ENCODE measurements at places on chromosomes 2 and 18.

- DNase-seq, result no peak
Measured at GRCh38 chr18:76233876-76234675, 261.0 kb downstream of the ZNF516 start.

DNA sequence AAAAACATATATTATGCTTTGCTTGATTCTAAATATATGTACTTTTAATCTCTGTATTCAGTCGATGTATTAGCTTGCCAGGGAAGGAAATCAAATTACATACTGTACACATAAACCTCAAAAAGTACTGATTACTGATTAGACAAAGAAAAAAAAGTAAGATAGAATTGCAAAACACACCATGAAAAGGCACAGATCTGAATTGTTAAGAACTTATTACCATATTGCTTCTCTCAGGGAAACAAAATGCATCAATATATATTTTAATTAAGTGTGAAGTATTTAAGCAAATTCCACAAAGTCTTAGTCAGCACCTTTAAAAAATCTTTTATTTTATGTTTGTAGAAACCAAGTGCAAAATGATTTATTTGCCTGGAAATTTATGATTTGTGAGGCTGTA, 309.3 kb downstream of the RNF144A start:
- DNase-seq, result no peak

GRCh38 chr2:120859814-120860578, 124.3 kb downstream of the GLI2 start:
- no peak for DNase-seq

DNA sequence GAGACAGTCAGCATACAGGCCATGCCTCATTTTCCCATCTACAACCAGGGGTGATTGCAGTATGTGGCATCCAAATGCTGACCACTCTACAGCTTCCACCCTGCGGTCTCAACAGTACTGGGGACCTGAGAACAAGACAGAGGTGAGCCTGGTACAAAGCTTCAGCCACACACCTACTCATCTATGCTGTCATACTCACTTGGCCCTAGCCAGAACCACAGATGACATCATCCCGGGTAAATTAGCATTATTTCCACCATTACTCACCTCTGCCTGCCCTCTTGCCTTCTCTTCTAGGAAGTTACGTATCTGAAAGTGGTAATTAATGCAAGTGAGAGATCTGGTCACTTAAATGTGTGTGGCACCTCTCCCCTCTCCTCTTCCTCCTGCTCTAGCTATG, 208.2 kb upstream of the ARL4C start:
- DNase-seq, result no peak

DNA sequence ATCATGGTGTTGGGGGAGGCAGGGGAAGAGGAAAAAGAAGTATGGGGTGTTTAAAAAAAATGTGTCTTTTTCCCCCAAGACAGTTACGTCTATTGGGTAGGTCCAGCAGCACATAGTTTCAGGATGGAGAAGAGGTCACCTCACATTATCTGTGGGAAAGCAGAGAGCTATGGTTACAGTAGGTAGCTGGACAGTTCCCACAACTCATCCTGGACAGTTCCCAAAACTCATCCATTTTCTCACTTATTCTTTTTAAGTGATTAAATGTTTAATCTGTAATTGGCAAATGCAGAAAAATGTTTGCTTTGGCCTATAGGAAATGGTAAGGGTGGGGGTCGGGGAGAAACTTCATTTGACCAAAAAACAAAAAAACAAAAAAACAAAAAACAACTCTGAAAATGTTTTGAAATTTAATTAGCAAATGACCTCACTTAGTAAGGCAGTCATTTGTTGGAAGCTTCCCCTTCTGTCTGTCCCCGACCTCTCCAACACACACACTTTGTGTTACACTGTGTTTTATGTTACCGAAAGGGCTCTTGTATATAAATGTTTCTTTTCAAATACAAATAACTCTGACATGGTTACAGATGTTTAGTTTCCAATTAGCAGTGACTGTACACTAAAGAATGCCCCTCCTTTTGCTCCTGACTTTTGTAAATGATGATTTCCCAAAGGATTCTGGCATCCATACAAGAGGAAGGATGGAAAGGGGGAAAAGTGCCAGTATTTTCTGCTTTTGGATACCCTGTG, 173.3 kb upstream of the ZFP36L2 start:
- no peak for DNase-seq

DNA sequence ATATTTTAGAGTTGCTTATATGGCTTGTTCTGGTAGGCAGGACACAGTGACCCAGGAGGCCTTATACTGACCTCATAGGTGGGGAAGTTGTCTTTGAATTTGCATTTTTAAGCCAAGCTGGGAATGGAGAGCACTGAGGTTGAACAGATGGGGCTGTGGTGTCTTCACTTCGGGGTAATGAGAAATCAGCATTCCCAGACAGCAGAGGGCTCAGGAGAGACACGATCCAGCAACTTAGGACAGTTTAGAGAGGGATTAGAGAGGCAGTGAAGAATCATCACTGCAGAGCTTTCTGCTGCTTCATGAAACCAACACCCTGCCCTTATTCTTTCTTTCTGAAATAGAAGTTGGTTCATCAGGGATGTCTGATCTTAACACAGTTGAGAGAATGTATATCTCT, 202.4 kb downstream of the TDRD15 start:
- DNase-seq, result no peak

DNA sequence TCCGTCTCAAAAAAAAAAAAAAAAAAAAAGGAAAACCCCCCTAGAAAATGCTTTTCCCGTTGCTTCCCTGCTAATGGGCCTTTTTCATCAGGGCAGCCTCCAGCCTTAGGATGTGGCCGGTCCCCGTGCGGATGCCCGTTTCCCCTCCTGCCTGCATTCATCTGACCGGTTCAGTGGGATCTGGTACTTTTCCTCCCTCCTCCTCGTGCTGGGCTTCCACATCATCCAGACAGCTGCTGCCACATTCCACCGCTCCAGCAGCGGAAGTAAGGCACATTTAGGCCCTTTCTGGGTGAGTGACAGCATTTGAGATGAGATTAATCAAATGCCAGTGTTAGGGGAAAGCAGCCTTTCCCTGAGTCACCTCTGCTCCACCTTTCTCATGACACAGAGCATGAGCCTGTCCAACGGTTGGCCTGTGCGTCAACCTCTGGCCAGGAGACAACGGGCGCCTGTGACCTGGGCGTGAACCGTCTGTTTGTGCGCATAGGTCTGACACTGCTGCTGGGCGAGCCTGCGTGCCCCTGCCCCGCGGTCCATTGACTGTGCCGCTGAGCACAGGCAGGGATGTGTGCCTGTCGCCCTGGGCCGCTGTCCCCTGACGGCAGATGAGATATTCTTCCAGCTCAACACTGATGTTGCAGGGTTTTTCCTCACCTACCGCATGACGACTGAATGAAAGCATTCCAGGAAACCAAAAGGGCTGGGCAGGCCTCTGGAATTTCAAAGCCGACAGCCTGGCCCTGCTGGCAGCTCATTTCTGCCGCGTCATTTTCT, 174.0 kb downstream of the TGIF1 start:
- DNase-seq, result no peak

DNA sequence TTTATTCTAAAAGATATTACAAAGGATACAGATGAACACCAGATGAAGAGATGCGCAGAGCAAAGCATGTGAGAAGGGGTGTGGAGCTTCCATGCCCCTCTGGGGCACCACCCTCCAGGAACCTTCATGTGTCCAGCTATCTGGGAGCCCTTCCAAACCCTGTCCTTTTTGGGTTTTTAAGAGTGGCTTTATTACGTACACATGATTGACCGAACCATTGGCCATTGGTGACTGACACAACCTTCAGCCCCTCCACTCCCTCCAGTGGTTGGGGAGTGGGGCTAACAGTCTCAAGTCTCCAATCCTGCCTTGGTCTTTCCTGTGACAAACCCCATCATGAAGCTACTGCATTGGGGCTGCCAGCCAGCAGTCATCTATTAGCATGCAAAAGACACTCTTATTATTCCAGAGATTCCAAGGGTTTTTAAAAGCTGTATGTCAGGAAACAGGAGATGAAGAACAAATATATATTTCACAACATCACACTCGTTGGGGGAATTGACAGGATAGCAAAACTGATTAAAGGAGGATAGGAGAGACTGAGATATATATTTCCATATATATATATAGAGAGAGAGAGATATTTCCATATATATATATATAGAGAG, 19.4 kb downstream of the IL1B start:
- no peak for DNase-seq

DNA sequence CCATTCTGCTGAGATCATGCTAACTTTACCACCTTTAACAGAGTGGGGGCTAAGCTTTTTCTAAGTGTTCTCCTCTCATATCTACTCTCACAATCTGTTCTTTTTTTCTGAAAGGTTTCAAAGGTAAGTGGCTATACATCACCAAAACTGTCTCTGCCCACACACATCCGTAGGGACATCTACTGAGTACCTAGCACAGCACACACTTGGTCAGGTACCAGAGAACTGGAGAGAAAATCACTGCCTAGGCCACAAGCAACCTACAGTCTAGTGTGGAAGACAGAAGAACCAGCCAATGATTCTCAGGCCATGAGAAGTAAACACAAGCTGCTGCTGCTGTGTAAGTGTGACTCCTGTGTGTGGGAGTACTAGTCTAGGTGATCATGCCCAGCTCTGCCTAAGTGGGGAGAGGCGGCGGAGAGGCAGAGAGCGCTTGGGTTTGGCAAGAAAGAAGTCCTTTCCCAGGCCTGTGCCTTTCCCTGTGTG, 176.1 kb upstream of the ZFP36L2 start:
- no peak for DNase-seq

GRCh38 chr2:53913721-53914120, 54.0 kb upstream of the GPR75 start:
- DNase-seq, result no peak

- no peak for DNase-seq
Measured at GRCh38 chr2:9388950-9389911, 34.1 kb downstream of the ITGB1BP1 start.

GRCh38 chr2:233145726-233146125, 85.6 kb downstream of the INPP5D start:
- DNase-seq, result no peak

DNA sequence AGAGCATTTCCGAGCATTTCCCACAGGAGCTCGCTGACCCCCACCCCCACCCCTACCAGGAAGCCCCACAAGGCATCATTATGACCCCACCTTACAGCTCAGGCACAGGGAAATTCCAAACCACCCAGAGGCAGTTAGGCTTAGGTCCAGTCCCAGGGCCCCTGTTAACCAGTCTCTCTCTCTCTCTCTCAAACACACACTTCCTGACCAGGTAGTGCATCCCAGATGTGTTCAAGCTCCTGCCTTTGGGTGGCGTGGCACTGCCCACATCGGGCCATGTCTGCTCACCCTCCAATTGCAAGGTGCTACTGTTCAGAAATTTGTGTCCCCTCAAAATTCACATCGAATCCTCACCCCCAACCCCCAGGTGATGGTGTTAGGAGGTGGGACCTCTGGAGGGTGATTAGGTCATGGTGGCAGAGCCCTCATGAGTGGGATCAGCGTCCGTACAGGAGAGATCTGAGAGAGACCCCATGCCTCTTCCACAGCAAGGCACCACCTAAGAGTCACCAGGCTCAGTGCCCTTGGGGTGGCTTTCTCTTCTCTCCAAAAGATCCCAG, 8.8 kb downstream of the COPS9 start:
- DNase-seq, result no peak

DNA sequence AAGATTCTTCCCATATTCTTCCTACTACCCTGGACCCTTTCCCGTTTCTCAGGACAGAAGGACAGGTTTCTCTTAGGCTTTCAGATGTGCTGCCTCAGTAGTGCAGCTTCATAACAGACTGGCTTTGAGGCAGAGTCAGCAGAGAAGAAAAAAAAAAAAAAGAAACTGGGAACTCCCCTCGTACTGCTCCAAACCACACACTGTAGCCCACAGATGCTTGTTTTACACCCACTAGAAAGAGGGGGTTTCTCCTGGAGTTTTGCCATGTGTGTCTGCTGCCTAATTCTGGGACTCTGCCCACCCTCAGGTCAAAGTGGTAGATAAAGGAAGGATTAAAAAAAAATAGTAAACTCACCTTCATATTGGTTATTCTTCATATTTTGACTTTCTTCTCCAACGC, 95.9 kb downstream of the NCOA1 start:
- DNase-seq, result no peak

GRCh38 chr2:19474128-19474527, 115.7 kb upstream of the OSR1 start:
- DNase-seq, result no peak

- DNase-seq, result no peak
Measured at GRCh38 chr18:54950221-54950620, 9.0 kb downstream of the CCDC68 start.

- DNase-seq, result no peak
Measured at GRCh38 chr18:23099621-23100020, 35.7 kb upstream of the CABLES1 start.

DNA sequence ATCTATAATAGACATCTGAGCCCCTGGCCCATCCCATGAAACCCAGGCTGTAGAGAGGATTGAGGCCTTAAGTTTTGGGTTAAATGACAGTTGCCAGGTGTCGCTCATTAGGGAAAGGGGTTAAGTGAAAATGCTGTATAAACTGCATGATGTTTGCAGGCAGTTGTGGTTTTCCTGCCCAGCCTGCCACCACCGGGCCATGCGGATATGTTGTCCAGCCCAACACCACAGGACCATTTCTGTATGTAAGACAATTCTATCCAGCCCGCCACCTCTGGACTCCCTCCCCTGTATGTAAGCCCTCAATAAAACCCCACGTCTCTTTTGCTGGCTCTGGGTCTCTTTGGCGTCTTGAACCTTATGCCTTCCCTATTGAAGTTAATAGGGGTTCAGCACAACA, 110.7 kb downstream of the XRCC5 start:
- no peak for DNase-seq

GRCh38 chr2:46278952-46279351, 18.3 kb upstream of the EPAS1 start:
- DNase-seq, result no peak

GRCh38 chr2:182020286-182021070, 34.8 kb downstream of the PPP1R1C start:
- no peak for DNase-seq

- no peak for DNase-seq
Measured at GRCh38 chr2:83342860-83343329, 1116.2 kb downstream of the SUCLG1 start.

GRCh38 chr2:213108308-213108707, 43.1 kb downstream of the IKZF2 start:
- no peak for DNase-seq

DNA sequence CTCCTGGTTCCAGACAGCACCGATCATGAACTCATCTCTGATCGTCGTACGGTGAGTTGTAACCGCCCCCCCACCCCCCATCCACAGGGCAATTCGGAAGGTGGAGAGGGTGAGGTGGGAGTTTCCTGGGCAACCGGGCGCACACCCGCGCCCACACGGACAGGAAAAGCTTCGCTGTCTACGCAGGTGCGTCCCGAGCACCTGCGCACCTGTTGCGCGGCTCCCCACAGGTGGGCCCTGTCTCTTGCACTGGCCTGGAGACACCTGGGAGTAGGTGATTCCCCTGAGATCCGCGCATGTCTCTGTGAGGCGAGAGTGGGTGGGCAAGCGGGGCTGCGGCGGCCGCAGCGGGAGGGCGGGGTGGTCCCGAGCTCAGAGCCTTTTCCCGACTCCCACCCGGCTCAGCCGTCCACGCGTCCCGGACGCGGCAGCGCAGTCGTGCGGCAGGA, 459 bp upstream of the ATP6V1C2 start:
- no peak for DNase-seq

- DNase-seq, result no peak
Measured at GRCh38 chr2:96817882-96818281, 1.8 kb downstream of the CNNM3 start.

Measured in D341Med (cell line).